AG04450 (cell line): ENCODE measurements at places on chromosomes 5 and 9. TPM values are rescaled to one million over a fixed set of nuclear protein-coding genes. Genes with fewer than 3 reads are reported as not detected.

GRCh38 chr9:35749515-35750255, 598 bp downstream of the RGP1 start:
- no peak for DNase-seq

GRCh38 chr5:40680741-40681362, 1.1 kb downstream of the PTGER4 start:
- DNase-seq = no peak

GRCh38 chr5:7978991-7979390, 110.0 kb downstream of the MTRR start:
- no peak for DNase-seq

DNA sequence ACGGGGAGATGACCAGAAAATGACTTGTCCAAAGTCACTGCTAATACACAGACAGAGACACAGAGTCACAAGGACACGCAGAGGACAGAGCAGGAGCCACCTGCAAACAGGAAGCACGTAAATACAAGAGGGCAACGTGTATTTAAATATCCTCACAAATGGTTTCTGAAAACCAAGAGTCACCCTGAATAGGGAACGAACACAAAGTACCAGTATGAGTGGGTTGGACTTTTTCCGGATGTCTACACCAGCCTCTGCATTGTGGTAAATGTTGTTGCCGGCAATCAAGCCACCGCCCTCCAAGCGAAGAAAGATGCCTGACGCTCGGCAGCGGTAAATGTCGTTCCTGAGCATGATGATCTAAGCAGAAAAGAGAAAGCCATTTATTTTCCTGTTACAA, 44.5 kb downstream of the FBXO10 start:
- no peak for DNase-seq

DNA sequence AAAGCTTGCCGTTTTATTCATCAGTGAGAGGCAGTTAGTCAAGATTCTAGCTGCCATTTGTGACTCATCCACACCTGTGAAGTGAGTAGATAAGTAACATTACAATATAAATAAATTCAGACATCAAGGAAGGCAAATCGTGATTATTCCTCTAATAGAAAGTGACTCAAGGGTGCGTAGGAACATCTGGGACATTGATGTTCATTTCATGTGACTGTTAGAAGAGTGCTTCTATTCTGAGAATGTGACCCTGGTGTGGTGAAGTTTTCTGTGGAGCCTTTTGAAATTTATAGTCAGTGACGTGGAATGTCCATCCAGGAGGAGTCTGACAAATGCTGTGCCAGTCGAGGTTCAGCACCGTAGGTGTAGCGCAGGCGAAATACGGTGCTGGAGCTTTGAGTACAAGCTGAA, 48.4 kb upstream of the FAM240B start:
- DNase-seq = no peak

GRCh38 chr5:17314907-17315471, 97.6 kb downstream of the BASP1 start:
- no peak for DNase-seq

GRCh38 chr5:149297340-149298025, 25.8 kb downstream of the AFAP1L1 start:
- DNase-seq = no peak

DNA sequence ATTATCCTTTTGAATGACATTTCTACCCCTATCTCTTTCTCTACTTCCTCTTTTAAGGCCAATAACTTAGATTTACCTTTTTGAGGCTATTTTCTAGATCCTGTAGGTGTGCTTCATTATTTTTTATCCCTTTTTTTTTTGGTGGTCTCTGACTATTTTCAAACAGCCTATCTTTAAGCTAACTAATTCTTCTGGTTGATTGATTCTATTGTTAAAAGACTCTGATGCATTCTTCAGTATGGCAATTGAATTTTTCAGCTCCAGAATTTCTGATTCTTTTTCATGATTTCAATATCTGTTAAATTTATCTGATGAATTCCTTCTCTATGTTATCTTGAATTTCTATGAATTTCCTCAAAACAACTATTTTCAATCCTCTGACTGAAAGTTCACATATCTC, 7.4 kb upstream of the SLC36A3 start:
- DNase-seq = no peak

DNA sequence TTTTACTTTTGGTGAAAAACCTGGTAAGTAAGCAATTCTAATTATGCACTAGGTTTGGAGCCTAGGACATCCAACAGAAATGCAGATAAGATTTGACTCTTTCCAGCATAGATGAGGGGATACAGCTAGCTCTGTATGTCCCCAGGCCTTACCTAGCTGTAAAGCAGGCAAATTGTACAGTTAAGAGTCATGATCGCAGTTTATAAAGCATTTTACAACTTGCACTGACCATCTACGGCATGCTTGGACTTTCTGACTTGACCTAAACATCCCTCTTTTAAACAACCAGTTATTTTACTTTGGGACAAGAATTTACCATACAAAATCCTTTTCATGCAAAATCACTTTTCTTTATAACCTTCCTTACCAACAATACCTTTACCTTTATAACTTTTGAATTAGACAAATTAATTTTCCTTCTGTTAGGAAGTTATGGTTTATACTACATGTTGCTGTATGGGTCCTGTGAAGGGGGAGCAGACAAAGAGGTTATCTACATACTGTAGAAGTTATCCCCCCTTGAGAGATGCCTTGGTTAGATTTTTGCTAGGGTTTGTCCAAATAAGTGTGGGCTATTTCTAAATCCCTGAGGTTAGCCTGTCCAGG, 36.8 kb downstream of the FGD3 start:
- DNase-seq = no peak

GRCh38 chr5:178180141-178180863, 6.9 kb downstream of the GMCL2 start:
- no peak for DNase-seq

GRCh38 chr5:194603-195209, 3.4 kb downstream of the LRRC14B start:
- DNase-seq = no peak

GRCh38 chr5:74885170-74885569, 19.0 kb upstream of the FAM169A start:
- DNase-seq = no peak

DNA sequence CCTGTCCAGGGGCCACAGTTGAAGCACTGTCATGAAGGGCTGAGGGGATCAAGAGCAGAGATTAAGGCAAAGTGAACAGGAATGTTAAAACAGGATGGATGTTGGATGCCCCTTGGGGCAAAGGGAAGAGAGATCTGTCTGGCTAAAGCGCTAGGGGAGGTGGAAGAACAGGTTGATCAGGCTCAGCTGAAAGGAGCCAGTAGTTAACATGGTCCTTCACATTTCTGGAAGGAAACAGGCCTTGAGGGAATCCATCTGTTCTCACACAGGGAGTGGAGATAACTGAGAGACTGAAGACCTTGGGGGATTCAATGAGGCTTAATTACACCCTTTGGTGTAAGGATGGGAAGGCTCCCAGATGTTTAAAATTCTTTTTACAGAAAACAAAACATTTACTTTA, 5.8 kb downstream of the HAPLN1 start:
- DNase-seq = no peak

- no peak for DNase-seq
Measured at GRCh38 chr5:108720391-108720790, 27.3 kb upstream of the FER start.

DNA sequence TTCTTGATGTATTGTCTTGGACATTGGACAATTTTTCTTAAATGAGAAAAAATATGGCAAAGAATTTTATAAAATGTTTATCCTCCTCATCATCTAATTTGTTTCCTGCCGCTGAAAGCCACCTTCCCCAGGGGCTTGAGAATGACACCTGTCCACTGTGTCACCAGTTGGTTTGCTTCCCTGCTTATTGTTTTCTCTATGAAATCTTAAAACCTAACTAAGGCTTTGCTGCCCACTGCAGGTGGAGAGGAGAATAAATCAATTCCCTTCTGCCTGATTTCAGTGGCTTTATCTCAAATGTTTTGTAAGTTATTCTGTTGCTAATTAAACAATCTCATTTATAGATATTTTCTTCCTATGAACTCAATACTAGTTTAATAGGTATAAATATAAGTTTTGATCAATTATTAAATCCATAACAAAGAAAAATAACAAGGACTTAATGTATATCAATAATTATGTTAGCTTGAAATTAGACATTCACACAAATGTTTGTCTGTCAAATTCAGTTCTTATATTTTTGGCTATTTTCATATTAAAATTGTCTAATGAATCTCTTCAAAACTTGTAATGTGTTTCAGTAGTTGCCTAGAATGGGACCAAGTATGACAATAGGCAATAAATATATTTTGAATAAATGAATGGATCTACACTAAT, 822.5 kb downstream of the PTPRD start:
- DNase-seq = no peak

Gene IL4
- polyA plus RNA-seq = not detected in 2 replicates

DNA sequence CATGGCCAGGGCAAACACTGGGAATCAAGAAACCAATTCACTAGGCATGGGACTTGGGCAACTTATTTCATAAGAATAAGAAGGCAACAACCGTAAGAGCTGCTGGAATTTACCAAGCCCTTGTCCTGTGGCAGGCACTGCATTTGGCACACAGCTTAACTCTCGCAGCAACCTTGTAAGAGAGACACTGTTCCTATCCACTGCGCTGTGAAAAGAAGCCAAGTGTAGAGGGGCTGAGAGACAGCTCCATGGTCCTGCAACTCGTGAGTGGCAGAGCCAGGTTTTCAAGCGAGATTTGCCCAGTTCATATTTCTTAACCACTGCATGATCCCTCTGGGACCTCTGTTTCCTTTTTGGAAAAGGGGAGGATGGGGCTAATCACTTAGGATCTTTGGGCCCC, 129.3 kb upstream of the STC2 start:
- DNase-seq = no peak

GRCh38 chr9:83270116-83270515, 207.2 kb upstream of the RASEF start:
- no peak for DNase-seq

GRCh38 chr9:5846501-5846921, 13.6 kb upstream of the ERMP1 start:
- DNase-seq = no peak

Gene BSPRY
- not detected in 2 replicates for polyA plus RNA-seq

Gene CARTPT
- not detected in 2 replicates for polyA plus RNA-seq

- DNase-seq = peak; percentile 16
Measured at GRCh38 chr9:95726756-95727155, 148.7 kb upstream of the ERCC6L2 start.

Gene TXNDC8
- not detected in 2 replicates for polyA plus RNA-seq
